ENCODE measurements at places on chromosomes 11 and 22.

DNA sequence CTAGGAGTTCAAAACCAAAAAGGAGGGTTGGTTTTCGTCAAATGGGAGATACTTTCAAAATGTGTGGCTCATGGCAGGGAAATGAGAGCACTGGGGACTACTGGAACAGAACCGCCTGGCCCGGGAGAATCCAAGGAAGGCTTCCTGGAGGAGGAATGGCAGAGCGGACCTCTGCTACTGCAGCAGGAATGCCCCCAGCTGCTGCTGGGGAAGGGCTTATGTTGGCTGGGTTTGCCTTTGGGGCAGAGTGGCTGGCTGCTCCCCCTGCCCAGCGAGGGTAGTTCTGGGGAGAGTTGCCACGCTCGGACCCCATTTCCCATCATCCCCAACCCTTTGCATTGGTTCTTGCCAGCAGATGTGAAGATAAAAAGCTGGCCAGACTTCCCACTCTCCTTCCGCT is 10.6 kb upstream of the APOBEC3A start:
- DNase-seq: no peak

DNA sequence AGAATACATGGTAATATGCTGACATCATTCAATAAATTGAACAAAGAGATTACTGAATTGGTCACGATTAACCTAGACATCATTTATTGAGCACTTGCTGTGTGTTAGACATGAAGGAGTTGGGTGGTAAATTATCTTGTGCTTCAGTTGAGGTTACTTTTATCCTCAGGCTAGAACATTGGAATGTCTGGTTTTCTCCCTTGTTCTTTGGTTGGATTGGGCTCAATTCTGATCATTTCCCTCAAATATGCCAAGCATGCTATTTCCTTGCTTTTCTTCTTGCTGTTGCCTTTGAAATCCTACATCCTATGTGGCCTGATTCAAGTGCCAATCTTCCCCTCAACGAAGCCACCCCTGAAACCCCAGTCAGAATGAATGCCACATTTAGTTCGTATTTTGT is 65.8 kb downstream of the DEUP1 start:
- DNase-seq: no peak

DNA sequence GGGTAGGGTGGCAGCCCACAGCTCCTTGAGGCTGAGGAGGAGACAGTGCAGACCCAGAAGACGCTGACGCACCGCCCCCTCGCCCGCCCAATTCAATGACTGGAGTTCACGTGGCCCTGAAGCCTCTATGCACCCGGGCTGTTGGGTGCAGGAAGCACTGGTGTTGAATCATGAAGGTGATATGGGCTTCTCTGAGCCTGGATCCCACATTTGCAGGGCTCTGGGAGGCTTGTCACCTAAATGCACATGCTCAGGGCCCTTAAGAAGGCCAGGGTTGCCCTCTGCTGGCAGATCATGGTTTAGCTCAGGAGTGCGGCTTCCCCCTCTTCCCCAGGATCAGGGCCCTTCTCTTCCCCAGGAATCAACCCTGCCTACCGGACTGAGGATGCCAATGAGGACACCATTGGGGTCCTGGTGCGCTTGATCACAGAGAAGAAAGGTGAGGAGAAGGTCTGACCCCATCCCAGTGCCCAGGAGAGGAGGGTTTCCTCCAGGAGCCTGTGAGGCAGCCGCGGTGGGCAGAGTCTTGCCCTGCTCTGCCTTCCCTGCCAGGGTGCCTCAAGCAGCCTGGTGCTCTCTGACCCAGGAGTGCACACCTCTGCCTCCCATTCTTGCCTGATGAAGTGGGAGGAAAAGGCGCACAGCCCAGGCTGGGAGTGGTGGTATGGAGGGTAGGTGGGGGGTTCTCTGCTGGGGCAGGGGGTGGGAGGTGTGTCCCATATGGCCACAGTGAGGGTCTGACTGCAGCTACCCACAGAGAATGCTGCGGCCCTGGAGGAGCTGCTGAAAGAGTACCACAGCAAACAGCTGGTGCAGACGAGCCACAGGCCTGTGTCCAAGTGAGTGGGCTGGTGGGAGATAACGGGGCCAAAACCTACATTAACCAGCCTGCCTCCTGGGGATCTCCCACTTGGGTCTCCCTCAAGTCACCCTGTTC is 17.5 kb downstream of the RELT start:
- DNase-seq: no peak

DNA sequence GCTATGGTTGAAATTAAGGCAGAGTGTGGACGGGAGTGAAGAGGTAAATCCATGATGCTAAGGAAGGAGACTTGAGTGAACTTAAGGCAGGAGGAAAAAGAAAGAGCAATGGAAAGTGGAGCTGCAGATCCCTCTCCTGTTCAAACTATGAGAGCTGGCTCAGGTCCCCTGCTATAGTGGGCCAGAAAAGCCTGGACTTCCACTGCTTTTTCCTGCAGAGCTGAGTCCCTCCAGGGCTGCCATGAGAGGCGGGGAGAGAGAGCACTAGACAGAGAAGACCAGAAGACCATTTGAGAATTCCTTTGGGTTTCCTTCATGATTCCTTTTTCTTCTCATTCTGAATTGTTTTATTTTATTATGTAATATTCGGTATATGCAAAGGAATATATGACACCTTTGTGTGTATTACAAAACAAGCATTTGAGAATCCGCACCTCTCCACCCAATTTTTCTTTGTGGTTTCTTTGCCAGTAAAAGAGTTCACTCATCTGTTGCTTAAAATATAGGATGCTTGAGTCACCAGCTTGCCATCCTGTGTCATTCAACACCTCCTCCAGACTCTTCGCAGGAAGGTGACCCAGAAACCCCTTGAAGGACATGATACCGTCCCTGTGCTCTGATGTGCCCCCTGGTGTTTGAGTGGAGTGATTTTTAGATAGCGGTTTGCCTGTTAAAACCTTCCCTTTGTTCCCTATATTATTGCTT is 24.4 kb downstream of the SREBF2 start:
- DNase-seq: no peak

- no peak for DNase-seq
Measured at GRCh38 chr11:129930743-129931142, 35.4 kb upstream of the NFRKB start.

DNA sequence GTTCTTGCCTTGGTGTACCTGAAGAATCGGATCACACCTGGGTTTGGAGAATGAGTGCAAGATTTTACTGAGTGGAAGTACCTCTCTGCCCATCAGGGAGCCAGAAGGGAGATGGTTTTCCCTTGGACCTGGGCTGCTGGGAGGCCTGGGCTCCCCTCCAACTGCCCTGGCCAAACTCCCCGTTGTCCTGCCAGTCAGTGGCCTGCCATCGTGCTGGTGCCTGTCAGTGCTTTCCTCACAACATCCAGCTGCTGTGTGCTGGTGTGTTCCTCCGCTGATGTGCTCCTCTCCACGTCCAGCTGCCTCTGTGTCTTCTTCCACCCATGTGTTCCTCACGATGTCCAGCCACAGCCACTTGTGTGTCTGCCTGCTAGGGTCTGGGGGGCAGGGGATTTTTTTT is 87.9 kb upstream of the CLPB start:
- DNase-seq: no peak

DNA sequence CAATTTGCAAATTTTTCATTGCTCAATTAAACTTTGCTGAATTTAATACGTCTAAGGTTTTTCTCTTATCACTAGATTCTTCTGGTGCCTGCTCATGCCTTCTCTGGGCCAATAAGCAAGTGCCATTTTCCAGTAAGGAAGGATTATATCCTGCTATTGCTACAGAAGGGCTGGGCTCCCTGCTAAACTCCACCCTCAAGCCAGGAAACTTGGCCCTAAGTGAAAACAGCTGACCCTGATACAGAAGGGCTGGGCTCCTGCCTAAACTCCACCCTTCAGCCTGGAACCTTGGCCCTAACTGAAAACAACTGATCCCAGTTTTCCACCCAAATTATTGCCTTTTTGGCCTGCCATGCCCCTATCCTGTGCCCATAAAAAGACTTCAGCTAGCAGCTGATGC is 385.3 kb downstream of the DYNC2H1 start:
- DNase-seq: no peak

- no peak for DNase-seq
Measured at GRCh38 chr22:48700180-48700565, 1127.5 kb downstream of the BRD1 start.

DNA sequence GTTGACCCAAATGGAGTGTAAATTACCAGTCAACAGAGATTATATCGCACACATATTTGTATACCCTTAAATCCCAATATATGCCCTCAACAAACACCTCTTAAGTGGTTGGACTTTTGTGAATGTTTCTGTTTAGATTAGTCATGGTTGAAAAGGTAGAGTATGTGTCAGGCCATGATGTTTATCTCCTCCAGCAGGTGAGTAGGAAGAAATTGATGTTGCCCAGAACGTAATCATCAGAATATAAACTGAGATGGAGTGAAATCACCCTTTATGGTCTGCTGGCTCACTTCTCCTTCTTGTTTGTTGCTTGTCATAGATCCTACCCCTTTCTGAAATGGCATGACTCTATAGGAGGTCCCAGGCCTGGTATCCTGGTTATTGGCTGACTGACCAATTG is 431.8 kb downstream of the ETS1 start:
- no peak for DNase-seq

DNA sequence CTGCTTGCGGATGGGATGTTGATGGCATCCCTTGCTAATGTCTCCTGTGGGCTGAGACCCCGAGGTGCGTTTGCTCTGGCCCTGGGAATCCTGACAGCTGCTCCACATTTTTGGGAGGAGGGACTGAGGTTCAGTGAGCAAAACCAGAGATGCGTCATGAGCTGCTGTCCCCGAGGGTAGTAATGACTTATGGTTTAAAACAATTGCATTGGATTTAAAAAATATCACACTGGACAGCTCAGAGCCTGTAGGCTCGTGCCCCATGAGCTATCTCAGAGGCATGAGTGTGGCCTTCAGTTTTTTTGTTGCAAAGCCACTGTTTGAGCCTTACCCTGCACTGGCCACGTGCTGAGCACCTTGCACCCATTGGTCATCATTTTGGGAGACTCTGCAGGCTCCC is 20.9 kb upstream of the PARVG start:
- no peak for DNase-seq

GRCh38 chr11:112581747-112582146 is 321.1 kb upstream of the PLET1 start:
- no peak for DNase-seq

- DNase-seq: no peak
Measured at GRCh38 chr22:43826142-43827002, 14.3 kb upstream of the EFCAB6 start.

DNA sequence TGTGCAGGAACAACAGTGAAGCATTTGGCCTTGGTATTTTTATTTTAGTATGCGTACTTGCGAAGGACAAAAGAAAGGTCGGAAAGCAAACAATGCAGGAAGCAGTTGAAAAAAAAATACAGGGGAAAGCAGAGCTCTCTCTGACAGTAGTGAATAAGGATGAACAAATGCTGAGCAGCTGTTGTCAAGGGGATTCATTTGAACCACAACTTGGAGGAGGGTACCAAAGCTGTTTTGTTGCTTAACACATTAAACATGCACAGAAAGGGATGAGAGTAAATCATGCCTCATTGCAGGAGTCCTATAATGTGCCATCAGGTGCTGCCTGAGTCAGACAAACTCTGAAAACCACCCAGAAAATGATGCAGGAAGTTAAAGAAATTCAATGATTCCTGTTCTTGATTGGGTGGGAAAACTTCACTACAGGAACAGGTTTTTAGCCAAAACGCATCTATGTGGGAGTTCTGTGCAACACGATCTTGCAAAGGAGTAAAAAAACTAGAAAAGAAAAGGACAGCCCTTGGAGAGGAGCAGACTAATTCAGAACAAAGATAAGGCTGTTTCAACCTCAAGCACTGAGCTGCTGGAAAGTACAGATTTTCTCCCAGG is 2113.5 kb downstream of the LRRC4C start:
- DNase-seq: no peak

GRCh38 chr22:40679249-40679963 is at the start of gene MCHR1:
MCHR1 (plus strand) TSS chr22:40679484; CDS start chr22:40679653, 169 bp downstream.
- DNase-seq: no peak

DNA sequence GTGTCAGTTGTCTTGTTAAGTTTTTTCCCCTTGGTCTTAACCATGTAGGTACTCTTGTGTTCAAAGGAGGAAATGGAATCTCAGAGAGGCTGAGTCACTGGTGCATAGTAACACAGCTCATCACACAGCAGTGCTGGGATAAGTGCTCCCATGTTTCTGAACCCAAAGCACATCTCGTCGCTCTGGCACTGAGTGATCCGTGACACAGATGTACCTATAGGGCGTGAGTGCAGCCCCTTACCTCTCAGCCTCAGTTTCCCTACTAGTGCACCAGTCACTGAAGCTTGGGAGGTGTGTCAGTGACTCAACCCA is 234.0 kb downstream of the ST3GAL4 start:
- DNase-seq: no peak

DNA sequence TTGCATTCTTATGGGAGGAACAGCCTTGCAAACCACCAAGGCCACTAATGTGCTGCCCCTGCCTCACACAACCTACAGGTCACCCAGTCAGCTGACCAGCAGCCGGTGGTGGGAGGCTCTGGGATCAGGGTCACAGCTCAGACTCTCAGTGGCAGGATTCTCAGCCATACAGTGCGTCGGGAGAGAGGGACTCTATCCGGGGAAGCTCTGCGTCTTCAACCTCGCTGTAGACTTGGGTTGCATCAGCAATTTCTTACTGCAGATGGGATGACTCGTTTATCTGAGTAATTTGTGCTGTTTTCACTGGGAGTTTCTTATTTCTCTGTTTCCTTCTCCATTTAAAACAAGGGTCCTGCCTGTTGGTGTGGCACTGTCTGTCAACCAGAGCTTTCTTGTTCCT is 257.7 kb downstream of the TBC1D22A start:
- no peak for DNase-seq

DNA sequence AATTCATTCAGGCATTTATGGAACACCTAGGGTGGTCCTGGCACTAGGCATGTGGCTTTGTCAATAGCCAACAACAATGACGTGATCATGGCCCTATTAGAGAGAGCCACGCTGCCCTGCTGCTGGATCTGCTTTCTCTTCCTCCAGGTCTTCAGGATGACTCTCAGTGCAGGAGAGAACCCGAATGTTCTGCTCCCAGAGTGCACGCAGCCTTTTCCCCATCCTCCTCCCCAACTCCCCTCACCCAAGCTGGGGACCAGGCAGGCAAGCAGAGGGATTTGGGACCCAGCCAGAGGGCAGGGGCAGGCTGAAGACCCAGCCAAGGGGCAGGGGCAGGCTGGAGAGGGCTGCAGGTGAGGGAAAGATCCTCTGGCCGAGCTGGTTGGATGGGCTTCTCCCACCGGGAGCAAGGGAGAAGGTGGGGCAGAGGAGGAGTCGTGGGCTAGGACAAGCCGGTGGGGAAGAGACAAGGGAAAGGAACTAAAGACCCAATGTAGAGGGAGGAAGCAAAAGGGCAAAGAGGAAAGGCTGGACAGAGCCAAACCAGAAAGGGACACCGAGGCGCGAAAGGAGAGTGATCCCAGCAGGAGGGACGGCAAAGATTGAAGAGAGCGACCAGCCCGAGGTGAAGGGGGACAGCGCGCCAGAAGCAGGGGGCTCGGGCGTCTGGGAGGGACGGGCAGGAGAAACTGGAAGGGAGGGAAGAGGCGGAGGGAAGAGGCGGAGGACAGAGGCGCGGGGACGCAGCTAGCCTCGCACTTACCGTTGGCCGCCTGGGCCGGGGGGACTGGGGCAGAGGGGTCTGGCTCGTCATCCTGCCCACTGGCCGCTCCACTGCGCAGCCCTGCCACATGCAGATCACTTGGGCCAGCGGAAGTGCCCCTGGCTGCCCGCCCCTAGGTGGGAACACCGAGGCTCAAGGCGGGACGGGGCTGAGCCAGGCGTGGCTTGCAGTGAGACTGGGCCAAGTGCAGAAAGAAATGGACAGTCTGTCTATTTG is at the start of gene KCTD14:
KCTD14 (minus strand) TSS at position 880 of the 1,000 bp plus-strand sequence; CDS start at position 853, 27 bp downstream.
- no peak for DNase-seq

Data from GOT3 (cell line).